Mesenchymal stem cell (in vitro differentiated cells and primary cell): ENCODE measurements at places on chromosomes 16 and 17.

DNA sequence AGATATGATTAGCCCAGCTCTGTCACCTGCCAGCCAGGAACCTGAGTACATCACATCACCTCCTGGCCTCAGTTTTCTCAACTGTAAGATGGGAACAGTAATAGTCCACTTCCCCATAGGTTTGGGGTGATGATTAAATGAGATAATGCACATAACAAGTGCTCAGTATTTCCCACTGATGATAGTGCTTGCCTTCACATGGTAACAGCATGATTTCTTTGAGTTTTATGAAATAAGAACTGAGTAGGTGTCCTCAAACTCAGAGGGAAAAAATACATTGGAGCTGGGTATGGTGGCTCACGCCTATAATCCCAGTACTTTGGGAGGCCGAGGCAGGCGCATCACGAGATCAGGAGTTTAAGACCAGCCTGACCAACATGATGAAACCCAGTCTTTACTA, 30.1 kb upstream of the SNN start:
- no peak overlapping the region for H3K27ac ChIP-seq
- peaks cover 21% of the 10 kb centered on the region for H3K4me1 ChIP-seq
- DNase-seq: no peak
- H3K4me3 ChIP-seq: no peak overlapping the region
- no peaks in the 10 kb centered on the region for H3K36me3 ChIP-seq

DNA sequence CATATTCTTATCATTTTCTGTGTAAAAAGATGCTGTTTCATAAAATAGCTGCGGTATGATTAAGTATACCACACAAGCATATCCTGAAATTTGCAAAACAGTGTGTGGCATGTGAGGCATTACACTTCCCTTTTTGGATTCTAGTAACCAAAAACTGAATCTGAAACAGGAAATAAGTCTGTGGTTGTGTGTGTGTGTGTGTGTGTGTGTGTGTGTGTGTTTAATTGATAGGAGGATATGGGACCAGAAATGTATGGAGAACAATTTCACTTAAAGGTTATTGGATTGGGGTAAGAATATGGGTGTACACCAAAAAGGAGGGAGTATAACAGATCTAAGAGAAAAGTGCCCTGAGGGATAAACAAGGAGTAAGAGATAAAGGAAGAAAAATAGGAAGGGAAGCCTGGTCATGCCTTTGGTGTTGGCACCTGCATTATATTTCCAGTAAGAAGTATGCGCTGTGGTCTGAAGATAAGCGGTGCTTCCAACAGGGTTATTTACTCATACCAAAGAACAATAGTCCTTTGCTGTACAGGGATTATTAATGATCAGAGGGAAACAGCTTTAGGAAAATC, 4.0 kb downstream of the LYRM1 start:
- peaks cover 11% of the 10 kb centered on the region for H3K4me1 ChIP-seq
- peaks cover 6% of the 10 kb centered on the region for H3K36me3 ChIP-seq
- peak; percentile 64 for DNase-seq
- H3K4me3 ChIP-seq: no peak overlapping the region
- no peaks in the 10 kb centered on the region for H3K27me3 ChIP-seq

- H3K4me1 ChIP-seq: peaks cover 5% of the 10 kb centered on the region
- no peak overlapping the region for H3K27ac ChIP-seq
- H3K27me3 ChIP-seq: peaks cover 7% of the 10 kb centered on the region
- H3K36me3 ChIP-seq: no peaks in the 10 kb centered on the region
- no peak overlapping the region for H3K4me3 ChIP-seq
Measured at GRCh38 chr17:39016193-39017153, 49.3 kb upstream of the FBXO47 start.

- no peak overlapping the region for H3K27ac ChIP-seq
- no peak for DNase-seq
- no peaks in the 10 kb centered on the region for H3K36me3 ChIP-seq
- H3K4me1 ChIP-seq: no peaks in the 10 kb centered on the region
- H3K4me3 ChIP-seq: no peak overlapping the region
Measured at GRCh38 chr16:66220702-66221101, 145.8 kb upstream of the CDH5 start.

DNA sequence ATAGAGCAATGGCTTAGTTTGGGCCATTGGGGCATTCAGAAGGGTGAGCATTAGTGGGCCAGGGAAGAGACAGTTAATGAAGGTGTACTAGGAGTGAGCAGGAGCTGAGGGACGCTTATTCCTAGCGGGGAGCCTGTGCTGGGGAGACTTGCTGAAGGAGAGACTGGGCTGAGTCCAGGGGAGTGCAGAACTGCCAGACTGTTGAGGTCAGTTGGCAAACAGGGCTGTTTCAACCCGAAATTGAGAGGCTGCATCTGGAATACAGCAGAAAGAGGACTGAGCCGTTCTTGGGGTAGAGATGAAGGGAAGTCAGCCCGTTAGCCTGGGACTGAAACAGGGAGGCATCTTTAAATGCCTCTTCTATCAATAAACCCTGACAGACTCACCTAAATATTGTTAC, 33.2 kb downstream of the MAP2K6 start:
- peaks cover 4% of the 10 kb centered on the region for H3K4me1 ChIP-seq
- no peak overlapping the region for H3K27ac ChIP-seq
- no peaks in the 10 kb centered on the region for H3K27me3 ChIP-seq
- H3K4me3 ChIP-seq: no peak overlapping the region

DNA sequence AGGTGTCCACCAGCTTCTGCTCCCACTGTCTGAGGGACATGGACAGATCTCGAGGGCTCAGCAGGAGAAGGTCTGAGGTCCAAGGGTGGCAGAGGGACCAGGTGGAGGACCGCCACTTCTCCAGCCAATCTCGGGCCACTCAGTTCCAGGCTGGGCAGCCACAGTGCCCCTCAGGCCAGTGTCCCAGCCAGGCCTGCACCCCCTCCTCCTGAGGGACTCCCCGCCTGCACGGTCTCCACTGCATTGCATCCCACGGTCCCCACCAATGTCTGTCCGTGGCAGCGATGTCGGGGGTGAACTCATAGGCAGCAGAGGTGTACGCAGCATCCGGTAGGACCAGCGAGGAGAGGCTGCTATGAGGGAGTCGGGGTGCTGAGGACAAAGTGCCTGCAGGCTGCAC, 64.2 kb upstream of the DOC2B start:
- H3K27me3 ChIP-seq: peaks cover 6% of the 10 kb centered on the region
- H3K27ac ChIP-seq: no peak overlapping the region

GRCh38 chr16:77905374-77905920, 116.9 kb upstream of the CLEC3A start:
- no peak overlapping the region for H3K27ac ChIP-seq
- H3K4me1 ChIP-seq: no peaks in the 10 kb centered on the region
- no peaks in the 10 kb centered on the region for H3K27me3 ChIP-seq
- no peak overlapping the region for H3K4me3 ChIP-seq
- no peaks in the 10 kb centered on the region for H3K36me3 ChIP-seq
- no peak for DNase-seq

GRCh38 chr16:29662729-29663015, 375 bp upstream of the SPN start:
- H3K4me1 ChIP-seq: peaks cover 11% of the 10 kb centered on the region
- no peak overlapping the region for H3K4me3 ChIP-seq
- no peaks in the 10 kb centered on the region for H3K36me3 ChIP-seq
- H3K27me3 ChIP-seq: peaks cover 22% of the 10 kb centered on the region
- DNase-seq: no peak

DNA sequence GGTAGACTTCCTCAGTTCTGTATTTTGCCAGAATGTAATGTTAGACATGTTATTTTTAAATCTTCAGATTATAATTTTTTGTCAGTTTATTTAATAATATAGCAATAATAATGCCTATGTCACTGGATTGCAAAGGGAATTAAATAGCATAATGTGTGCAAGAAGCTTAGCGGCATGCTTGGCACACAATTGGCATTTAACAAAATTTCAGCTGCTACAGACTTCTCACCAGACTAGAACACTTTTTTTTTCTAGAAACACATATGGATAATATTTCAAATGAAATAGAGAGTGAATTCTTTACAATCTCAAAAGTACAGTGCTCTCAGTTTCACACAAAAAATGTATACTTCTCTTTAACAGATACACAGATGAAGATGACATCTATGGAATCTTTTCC, 757.4 kb downstream of the CDH11 start:
- no peak overlapping the region for H3K4me3 ChIP-seq
- no peaks in the 10 kb centered on the region for H3K4me1 ChIP-seq
- no peak for DNase-seq

DNA sequence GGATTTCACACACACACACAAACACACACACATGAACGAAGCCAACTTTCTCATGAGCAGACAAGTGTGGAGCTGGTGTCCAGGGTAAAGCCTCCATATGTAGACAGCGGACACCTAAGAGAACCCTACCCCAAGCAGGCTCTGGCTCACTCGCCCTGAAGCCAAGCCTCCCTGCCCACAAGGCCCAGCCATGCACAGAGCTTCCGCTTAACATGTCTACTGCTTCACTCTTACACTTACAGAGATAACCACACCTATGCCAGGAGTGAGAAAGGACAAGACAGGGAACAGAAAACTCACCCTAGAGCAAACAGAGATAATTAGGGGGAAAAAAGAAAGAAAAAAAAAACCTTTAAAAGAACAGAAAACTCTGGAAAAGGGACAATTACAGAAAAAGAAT, 67.5 kb downstream of the CYTH1 start:
- DNase-seq: no peak
- no peak overlapping the region for H3K27ac ChIP-seq
- H3K4me1 ChIP-seq: peaks cover 16% of the 10 kb centered on the region

DNA sequence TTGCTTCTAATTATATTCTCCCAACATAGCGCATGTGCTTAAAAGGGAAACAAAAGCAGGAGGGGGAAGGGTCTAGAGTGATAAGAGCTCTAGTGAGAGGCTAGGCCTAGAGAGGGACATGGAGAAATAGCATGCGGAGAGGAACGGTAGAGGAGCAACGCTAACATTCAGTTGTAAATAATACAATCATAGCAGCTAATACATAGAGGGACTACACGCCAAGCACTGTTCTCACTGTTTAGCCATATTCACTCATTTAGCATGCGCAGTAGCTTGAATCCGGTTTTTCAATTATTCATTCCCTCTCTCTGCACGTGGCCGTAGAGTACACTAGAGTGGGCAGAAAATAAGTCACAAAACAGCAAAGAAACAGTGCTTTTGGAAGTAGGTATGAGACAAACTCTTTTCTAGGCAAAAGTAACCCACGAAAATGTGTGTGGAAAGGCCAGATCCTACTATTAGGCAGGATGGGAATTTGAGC, 1.7 kb upstream of the ALOX12 start:
- no peaks in the 10 kb centered on the region for H3K27me3 ChIP-seq
- no peak for DNase-seq
- H3K27ac ChIP-seq: no peak overlapping the region
- peaks cover 33% of the 10 kb centered on the region for H3K36me3 ChIP-seq
- H3K4me3 ChIP-seq: no peak overlapping the region
- H3K4me1 ChIP-seq: peaks cover 1% of the 10 kb centered on the region

GRCh38 chr17:57747221-57748017, 2.3 kb upstream of the CCDC182 start:
- no peaks in the 10 kb centered on the region for H3K36me3 ChIP-seq
- H3K4me1 ChIP-seq: no peaks in the 10 kb centered on the region
- H3K27me3 ChIP-seq: peaks cover 66% of the 10 kb centered on the region
- DNase-seq: peak; percentile 57
- no peak overlapping the region for H3K4me3 ChIP-seq

DNA sequence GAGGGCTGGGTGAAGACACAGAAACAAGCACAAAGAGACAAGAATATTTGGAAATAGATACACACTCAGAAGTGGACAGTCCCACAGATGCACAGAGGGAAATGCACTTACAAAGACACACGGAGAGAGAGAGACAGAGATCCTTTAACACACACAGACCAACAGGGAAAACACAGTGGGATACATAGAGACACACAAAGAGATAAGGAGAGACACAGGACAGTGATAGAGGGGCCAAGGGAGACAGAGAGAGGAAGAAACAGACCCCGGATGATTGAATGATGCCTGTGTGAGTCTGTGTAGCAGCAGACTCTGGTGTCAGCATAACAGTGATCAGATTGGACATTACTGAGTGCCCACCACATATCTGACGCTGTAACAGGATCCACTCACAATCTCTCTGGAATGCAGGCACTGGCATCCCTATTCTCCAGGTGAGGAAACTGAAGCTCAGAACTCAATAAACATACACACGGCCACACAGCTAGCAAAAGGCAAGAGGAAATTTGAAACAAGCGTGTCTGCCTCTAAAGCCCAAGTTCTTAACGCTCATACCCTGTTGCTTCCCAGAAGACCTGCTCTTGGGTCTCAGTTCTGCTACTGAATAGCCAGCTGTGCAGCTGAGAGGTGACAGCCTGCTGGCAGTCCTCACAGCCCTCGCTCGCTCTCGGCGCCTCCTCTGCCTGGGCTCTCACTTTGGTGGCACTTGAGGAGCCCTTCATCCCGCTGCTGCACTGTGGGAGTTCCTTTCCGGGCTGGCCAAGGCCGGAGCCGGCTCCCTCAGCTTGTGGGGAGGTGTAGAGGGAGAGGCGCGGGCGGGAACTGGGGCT, 186.3 kb upstream of the NLRP1 start:
- peaks cover 75% of the 10 kb centered on the region for H3K27me3 ChIP-seq
- no peak overlapping the region for H3K4me3 ChIP-seq
- no peaks in the 10 kb centered on the region for H3K36me3 ChIP-seq
- no peak overlapping the region for H3K27ac ChIP-seq

GRCh38 chr17:8776248-8776647, 17.9 kb upstream of the SPDYE4 start:
- H3K4me3 ChIP-seq: no peak overlapping the region
- H3K27ac ChIP-seq: no peak overlapping the region
- no peaks in the 10 kb centered on the region for H3K4me1 ChIP-seq
- no peaks in the 10 kb centered on the region for H3K27me3 ChIP-seq

GRCh38 chr17:27567563-27567859, 63.5 kb upstream of the LGALS9 start:
- no peak overlapping the region for H3K4me3 ChIP-seq
- DNase-seq: no peak
- H3K4me1 ChIP-seq: peaks cover 21% of the 10 kb centered on the region
- H3K27ac ChIP-seq: no peak overlapping the region
- no peaks in the 10 kb centered on the region for H3K36me3 ChIP-seq

DNA sequence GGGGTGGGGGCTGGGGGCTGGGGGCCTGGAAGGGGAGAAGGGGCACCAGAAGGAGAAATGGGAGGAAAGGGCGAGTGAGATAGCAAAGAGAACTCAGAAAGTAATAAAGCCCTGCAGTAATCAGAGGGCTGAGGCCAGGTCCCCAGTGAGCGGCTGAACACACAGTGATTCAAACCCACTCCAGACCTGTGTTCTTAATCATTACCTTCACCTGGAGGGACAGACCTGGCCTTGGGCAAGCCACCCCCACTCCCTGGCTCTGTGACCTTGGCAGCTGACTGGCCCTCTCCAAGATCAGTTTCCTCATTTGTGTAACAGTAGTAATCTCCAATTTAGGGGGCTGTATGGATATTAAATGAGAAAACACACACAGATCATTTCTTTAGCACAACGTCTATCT, 150.4 kb downstream of the WWOX start:
- no peak overlapping the region for H3K27ac ChIP-seq
- no peaks in the 10 kb centered on the region for H3K27me3 ChIP-seq
- H3K4me3 ChIP-seq: no peak overlapping the region
- peaks cover 9% of the 10 kb centered on the region for H3K4me1 ChIP-seq

DNA sequence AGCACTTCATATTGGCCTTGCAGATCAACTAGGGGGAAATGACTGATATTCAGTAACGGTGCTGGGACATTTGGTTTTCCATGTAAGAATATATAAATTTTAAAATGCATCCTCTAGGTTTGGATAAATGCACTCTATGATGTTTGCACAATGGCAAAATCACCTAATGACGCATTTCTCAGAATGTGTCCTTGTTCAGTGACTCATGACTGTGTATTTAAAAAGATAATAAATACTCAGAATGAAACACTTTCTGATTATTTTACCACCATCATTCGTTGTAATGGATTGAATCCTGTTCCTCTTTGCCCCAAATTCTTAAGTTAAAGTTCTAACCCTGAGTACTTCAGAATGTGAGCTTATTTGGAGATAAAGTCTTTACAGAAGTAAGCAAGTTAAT, 17.2 kb upstream of the ADGRG1 start:
- no peaks in the 10 kb centered on the region for H3K36me3 ChIP-seq
- no peak overlapping the region for H3K4me3 ChIP-seq
- no peak for DNase-seq
- H3K27ac ChIP-seq: no peak overlapping the region
- H3K27me3 ChIP-seq: peaks cover 15% of the 10 kb centered on the region
